ENCODE measurements at places on chromosomes 6 and 20.

DNA sequence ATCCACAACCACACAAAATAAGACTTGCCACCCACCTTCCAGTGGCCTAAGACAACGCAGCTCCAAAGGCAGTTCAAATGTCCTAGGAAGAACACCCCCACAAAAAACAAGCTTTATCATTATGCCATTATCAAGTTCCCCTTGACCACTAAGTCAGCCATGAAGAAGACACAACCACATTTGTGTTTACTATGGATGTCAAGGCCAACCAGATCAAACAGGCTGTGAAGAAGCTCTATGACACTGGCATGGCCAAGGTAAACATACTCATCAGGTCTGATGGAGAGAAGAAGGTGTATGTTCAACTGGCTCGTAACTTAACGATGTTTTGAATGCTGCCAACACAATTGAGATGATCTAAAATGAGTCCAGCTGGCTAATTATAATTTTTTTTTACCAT, 26.1 kb downstream of the SEC63 start:
- DNase-seq: no peak

GRCh38 chr6:161268531-161269210, 5.2 kb downstream of the AGPAT4 start:
- no peak for DNase-seq

DNA sequence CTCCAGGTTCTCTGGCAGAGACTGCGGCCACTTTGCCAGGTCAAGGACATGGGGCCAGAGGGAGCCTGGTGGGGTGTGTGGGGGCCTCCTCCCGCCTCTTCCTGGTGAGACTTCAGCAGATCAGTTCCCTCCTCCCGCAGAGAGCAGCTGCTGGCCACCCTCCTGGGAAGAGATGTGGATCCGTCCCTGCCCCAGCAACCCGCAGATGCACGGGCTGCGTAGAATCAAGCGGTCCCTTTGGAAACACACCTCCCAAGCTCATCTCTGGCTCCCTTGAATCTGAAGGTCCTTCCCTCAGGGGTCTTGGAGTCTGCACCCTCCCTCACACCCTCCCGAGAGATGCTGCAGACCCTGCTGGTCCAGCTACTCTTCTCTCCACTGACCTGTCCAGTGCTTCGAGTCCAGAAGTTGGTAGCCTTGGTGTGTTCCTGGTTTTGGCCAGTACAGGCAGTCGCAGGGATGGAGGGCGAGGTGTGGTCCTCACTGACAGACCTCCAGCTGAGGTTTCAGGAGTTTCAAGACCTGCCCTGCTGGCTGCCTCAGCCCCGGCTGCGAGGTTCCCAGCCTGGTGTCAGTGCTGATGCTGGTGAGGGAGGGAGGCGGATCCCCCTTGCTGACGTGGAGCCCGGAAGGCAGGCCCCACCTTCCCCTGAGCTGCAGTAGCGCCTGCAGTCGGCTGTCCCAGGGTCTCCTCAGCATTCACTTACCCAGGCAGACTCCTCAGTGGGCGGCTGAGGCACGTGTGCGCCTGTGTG, at the start of gene NPBWR2:
TSS of gene NPBWR2 (minus strand) at position 585 of the 755 bp plus-strand sequence. CDS start 734 bp downstream, outside the sequence.
- DNase-seq: no peak

GRCh38 chr6:106439459-106439858, 78.9 kb downstream of the CRYBG1 start:
- DNase-seq: no peak

DNA sequence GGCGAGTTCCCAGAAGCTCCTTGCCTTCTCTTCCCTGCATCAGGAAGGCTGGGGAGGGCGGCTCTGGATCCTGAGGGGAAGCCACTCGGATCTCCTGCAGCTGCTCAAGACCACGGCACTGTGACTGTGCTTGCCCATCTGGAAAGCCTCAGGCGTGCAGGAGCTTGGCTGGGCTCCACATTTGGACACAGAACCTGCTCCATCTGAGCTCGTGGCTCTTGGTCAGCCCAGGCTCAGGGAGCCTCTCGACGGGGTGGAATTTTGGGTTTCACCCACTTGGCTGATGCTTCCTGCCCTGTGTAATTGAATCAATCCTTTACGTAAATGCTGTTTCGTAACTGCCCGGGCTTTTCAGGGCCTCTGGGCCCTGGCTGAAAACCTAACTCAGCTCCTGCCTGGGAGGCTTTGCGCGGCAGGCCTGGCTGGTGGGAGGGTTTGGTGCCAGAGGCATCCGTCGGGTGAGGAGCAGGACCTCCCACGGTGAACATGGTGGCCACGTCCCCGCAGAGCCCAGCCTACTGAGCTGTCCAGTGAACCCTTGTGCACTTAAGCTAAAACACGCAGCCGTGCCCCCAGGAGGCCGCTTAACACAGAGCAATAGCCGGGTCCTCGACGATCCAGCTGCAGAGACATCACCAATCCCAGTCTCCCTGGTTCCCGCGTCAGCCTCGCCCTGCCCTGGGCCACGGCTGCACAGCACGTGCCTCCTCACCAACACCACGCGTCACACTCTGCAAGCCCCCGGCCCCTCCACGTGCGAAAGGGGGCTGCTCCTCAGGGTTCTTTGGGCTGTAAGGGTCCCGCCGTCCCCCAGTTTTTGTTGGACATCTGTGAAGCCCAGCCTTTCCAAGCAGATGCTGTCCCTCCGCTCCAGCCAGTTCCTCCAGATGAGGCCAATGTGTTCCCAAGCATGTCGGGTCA, 241.0 kb downstream of the DLL1 start:
- DNase-seq: peak; percentile 23
